Chondrocyte (in vitro differentiated cells): ENCODE measurements at places on chromosomes 3 and 15.

- no peak overlapping the region for H3K4me3 ChIP-seq
- H3K4me1 ChIP-seq: peaks cover 51% of the 10 kb centered on the region
- H3K36me3 ChIP-seq: no peaks in the 10 kb centered on the region
- H3K27ac ChIP-seq: no peak overlapping the region
- no peak for DNase-seq
- no peaks in the 10 kb centered on the region for H3K27me3 ChIP-seq
Observed at GRCh38 chr3:149476225-149476624, 1.7 kb downstream of the TM4SF4 start.

GRCh38 chr15:78213956-78214355 lies 20.4 kb downstream of the ACSBG1 start:
- no peak for DNase-seq
- H3K4me1 ChIP-seq: peaks cover 38% of the 10 kb centered on the region
- H3K27me3 ChIP-seq: no peaks in the 10 kb centered on the region

DNA sequence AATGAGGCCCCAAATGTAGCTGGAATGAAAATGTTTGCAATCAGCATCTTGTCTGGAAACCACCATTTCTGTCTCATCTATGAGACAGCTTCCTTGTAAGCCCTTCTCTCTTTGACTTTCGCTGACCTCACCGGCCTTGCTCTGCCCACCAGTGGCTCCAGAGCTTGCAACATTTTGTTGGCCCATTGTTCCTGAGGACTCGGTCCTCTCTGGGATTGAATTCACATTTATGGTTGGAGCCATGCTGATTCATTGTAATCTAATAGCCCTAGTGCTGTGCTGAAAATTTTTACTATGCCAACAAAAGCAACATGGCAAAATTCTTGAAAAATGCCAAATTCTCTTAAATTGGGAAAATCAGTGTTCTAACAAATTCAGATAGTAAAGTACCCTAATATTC lies 37.2 kb downstream of the ABHD5 start:
- peaks cover 2% of the 10 kb centered on the region for H3K36me3 ChIP-seq
- DNase-seq: no peak
- no peak overlapping the region for H3K27ac ChIP-seq
- peaks cover 25% of the 10 kb centered on the region for H3K4me1 ChIP-seq
- no peaks in the 10 kb centered on the region for H3K27me3 ChIP-seq
- H3K4me3 ChIP-seq: no peak overlapping the region

GRCh38 chr3:9552252-9552999 lies 1.2 kb downstream of the LHFPL4 start:
- DNase-seq: no peak
- H3K4me1 ChIP-seq: peaks cover 3% of the 10 kb centered on the region
- peaks cover 67% of the 10 kb centered on the region for H3K27me3 ChIP-seq
- no peak overlapping the region for H3K4me3 ChIP-seq
- no peak overlapping the region for H3K27ac ChIP-seq

DNA sequence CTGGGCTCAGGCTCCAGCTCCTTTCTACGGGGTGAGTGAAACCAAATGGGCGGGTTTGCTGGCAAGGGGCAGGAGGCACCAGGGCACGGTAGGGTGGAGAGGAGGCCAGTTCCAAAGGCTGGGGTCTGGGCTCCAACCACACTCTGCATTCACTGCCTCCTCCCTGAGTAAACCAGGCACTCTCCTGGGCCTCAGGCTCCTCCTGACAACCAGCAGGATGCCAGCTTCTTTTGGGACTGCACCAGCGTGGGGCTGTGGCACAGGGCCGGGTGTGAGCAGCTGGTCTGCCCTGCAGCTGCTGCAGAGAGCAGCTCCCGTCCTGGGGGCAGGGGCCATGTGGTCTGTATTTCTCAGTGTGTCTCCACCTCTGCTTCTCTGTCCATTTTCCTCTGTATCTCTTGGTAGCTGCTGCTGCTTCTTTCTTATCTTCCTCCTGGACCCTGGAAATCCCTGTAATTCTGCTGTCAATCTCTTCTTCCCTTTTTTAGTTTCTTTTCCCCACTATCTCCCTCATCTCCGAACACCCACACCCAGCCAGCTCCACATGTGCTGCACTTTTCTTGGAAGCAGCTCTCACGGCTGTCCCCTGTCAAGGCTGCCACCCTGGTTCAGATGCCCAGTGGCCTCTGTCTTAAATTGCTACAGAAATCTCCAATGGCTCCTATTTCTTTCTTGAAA lies 54.9 kb upstream of the TBC1D21 start:
- H3K4me1 ChIP-seq: no peaks in the 10 kb centered on the region
- no peak overlapping the region for H3K27ac ChIP-seq
- H3K4me3 ChIP-seq: no peak overlapping the region
- H3K36me3 ChIP-seq: peaks cover 3% of the 10 kb centered on the region

- H3K27ac ChIP-seq: no peak overlapping the region
- no peaks in the 10 kb centered on the region for H3K36me3 ChIP-seq
- no peak for DNase-seq
- no peaks in the 10 kb centered on the region for H3K27me3 ChIP-seq
Observed at GRCh38 chr3:104596551-104596950, 770.2 kb upstream of the ALCAM start.

DNA sequence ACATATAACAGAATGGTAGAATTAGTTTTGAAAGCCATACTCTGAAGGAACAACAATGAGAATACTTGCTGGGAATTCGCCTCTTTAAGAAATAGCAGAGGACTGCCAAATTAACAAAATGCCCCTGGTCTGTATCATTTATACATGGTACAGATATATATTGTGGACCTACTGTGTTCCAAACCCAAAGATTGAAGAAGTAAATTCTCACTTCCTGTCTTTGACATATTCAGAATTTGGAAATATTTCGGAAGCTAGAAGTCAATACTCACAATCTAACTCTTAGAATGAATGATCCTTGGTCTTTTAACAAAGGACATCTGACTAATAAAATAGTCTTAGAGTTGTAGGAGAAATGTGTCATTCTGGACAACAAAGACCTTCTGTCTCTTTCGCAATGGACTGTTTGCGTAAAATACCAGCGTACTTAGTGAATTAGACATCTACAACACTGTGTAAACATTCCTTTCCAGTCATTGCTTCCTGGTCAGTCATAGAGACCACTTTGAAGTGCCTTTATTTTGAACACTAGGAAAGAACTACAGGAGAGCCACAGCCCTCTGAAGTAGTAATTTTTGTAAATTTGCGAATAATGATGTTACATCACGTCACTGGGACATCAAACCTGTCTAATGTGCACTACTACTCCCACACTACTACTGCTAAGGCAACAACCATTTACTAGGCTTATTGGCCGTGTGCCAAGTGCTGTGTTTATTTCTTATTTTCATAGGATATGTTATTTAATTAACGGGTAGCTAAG lies 68.0 kb downstream of the CHL1 start:
- H3K27me3 ChIP-seq: no peaks in the 10 kb centered on the region
- H3K36me3 ChIP-seq: no peaks in the 10 kb centered on the region
- no peaks in the 10 kb centered on the region for H3K4me1 ChIP-seq
- DNase-seq: no peak
- no peak overlapping the region for H3K4me3 ChIP-seq
- H3K27ac ChIP-seq: no peak overlapping the region

DNA sequence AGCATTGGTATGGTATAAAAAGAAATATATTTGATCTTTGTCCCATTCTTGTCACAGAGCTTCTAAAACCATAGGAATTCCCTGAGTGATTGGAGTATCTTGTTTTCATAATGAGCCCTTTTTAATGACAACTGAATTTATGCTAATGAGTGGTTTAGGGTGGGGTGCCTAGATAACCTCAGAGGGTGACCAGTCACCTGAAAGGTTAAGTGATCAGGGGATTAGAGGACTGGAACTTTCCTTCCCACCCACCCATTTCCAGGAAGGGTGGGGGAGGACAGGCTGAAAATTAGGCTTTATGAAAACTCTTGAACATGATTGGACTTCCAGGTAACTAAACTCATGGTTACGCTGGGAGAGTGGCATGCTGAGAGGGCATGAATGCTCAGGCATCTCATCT lies 8.5 kb downstream of the MFN1 start:
- peaks cover 4% of the 10 kb centered on the region for H3K4me1 ChIP-seq
- no peak overlapping the region for H3K27ac ChIP-seq
- peaks cover 47% of the 10 kb centered on the region for H3K36me3 ChIP-seq
